ENCODE measurements at places on chromosomes 2 and 18.

DNA sequence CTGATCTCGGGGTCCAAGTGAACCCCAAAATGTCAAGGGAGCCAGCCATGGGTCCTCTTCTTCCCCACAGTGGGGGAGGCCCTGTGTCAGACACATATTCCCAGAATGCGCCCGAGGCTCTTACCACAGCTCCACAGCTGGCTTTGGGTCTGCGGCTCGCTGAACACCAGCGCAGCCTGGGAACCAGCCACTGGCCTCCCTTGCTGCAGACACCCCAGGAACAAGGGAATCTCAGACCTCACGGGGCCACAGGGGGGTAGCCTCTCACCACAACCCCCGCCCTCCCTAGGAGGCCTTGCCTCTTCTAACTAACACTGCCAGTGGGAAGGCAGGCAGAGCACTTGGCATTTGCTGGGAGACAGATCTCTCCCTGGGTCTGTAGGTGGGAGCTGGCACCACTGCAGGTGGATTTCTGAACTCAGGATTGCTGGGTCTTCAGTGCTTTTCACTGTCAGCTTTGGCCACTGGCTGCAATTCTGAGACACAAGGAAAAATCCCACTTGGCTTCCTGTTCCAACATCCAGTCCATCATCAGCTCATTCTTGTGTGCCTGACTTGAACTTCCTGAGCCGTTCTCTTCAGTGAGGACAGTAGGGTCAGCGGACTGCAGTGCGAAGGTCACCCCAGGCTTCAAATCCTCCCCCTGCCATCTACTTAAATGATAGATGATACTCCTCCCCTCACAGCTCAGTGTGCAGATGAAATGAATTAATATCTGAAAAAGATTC is 128.7 kb downstream of the CAPN13 start:
- DNase-seq = no peak

DNA sequence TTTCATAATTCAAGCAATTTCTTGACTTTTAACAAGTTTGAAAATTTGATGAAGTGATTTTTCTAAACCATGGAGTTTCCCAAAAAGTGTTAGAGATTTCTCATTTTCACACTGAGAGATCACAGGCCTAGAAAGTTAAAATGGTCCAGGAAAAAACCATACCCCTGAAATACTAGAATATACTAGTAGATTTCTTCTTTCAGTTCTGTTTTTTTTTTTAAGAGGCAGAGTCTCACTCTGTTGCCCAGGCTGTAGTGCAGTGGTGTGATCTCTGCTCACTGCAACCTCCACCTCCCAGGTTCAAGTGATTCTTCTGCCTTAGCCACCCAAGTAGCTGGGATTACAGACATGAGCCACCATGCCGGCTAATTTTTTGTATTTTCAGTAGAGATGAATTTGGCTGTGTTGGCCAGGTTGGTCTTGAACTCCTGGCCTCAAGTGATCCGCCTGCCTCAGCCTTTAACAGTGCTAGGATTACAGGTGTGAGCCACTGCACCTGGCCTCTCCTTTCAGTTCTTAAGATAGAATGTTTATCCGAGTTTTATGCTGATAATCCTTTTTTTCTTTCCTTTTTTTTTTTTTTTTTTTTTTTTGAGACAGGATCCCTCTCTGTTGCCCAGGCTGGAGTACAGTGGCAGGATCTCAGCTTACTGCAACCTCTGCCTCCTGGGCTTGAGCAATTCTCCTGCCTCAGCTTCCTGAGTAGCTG is 14.4 kb downstream of the MTHFD2 start:
- DNase-seq = no peak

- DNase-seq = no peak
Measured at GRCh38 chr2:219159771-219160185, 837 bp downstream of the NHEJ1 start.

GRCh38 chr2:68214381-68214780 is 38.0 kb downstream of the PPP3R1 start:
- DNase-seq = no peak

Measured in WERI-Rb-1 (cell line).